NCI-H146 (cell line): ENCODE measurements at places on chromosomes 2 and 18.

DNA sequence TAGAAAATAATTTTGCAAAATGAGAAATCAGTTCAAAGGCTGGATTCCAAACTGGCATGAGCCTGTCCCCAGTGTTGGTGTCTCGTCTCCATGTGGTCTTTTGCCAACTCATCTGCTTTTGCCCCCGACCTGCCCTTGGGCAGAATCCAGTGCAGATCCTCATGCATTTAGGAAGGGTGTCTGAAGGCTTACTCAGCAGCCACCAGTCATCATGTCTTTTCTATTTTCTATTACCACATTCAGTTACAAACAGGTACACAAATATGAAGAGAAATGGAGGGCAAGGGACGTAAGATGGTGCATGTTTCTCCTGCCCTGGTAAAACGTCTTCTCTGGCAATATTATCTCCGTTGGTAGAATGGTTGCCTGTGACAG lies 43.5 kb downstream of the E2F6 start:
- no peak for DNase-seq

DNA sequence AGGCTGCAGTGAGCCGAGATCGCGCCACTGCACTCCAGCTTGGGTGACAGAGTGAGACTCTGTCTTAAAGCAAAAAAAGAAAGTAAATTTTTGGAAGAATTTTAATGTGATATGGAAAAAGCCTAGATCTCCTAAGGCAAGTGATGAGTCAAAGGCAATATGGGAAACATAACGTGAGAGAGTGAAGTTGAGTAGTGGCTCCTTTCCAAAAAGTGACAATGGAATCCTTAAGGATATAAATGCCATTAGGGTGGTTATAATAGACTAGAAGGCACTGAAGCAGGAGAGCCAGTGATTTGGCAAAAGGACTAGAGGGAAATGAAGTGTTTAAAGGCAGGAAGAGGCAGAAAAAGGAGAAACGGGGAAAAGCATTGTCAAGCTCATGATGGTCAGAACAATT lies 25.6 kb downstream of the ARHGAP28 start:
- DNase-seq: no peak

DNA sequence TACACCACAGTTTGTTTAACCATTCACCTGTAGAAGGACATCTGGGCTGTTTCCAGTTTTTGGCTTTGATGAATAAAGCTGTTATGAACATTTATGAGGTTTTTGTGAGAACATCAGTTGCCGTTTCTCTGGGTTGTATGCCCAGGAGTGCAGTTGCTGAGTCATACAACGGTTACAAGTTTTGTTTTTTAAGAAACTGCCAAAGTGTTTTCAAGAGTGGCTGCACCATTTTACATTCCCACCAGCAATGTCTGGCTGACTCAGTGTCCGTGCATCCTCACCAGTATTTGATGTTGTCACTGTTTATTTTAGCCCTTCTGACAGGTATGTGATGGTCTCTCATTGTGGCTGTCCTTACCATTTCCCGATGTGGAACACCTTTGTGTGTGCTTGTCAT lies 48.0 kb upstream of the GPR17 start:
- DNase-seq: no peak

- DNase-seq: no peak
Observed at GRCh38 chr2:166335284-166335683, 40.5 kb downstream of the SCN9A start.

- DNase-seq: no peak
Observed at GRCh38 chr2:205642599-205643356, 39.5 kb upstream of the NRP2 start.

- no peak for DNase-seq
Observed at GRCh38 chr2:40315683-40316082, 136.2 kb downstream of the SLC8A1 start.

DNA sequence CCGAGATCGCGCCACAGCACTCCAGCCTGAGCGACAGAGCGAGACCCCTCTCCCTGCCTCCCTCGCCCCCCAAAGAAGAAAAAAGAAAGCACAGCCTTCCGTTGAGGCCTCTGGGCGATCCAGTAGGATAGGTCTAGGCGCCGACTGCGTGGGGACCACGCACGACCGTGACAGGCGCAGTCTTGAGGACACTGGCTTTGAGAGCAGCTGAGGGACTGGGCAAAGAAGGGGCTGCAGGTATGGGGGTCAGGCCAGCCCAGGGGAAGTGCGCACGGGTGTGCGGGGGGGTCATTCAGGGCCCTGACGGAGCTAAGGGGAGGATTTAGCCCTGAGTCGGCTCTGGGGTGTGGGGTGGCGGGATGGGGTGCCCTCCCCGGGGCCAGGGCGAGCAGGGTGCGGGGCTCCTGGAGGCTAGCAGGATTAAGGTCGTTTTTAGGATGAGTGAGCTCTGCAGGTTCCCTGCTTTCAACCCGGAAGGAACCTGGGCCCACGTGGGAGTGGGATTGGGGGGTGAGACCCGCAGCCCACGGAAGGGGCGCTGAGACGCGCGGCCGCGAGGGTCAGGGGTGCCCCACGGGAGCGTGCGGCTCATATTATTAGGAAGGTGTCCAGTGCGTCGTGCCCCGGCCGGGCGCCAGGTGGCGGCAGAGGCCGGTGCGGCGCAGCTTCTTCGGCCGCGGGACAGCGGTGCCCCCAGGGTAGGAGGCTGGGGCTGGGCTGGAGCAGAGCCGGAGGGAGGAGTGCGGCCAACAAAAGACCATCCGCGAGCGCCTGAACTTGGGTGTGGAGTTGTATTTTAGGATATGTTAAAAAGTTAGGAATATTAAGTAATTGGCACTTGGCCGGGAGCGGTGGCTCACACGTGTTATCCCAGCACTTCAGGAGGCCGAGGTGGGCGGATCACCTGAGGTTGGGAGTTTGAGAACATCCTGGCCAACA lies 20.5 kb upstream of the ZNF236 start:
- peak; percentile 73 for DNase-seq

- no peak for DNase-seq
Observed at GRCh38 chr2:131517106-131517831, 10.4 kb upstream of the CCDC74A start.

DNA sequence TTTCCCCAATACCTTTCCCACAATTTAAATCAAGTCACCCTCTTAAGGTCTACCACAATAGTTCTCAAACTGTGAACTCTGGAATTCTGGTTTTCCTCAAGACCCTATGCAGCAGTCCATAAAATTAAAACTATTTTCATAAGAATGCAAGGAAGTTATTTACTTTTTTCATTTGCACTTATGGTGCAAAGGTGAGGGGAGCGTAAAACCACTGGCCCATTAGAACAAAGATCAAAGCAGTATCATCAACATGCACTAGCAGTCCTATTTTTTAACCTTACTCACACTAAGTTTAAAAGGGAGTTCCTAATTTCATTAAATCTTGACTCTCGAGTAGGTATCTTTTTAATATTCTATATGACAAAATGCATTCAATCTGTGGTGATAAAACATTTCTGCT lies 85.3 kb downstream of the MEMO1 start:
- no peak for DNase-seq

- DNase-seq: no peak
Observed at GRCh38 chr2:134623046-134623445, 95.8 kb downstream of the TMEM163 start.

GRCh38 chr2:84870306-84870705 lies 10.6 kb downstream of the TRABD2A start:
- no peak for DNase-seq

- DNase-seq: peak; percentile 23
Observed at GRCh38 chr18:51137026-51137729, 60.3 kb downstream of the MEX3C start.

DNA sequence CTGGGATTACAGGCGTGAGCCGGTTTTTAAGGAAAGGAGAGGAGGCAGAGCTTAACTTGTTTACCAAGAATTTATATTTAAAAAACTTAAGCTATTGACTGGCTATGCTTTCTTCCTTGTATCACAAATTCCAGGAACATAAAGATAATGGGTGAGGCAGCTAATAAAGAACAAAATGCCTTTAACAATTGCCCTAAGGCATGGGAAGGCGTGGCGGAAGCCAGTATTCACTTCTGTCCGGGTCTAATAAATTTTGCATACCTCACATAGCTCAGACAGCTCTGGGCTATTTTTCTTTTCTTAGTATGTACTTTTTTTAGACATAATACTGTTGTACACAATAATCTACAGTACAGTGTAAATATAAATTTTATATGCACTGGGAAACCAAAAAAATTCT lies 1.0 kb upstream of the LDAH start:
- no peak for DNase-seq

GRCh38 chr2:113080134-113080533 lies 12.4 kb downstream of the IL1F10 start:
- no peak for DNase-seq

- DNase-seq: no peak
Observed at GRCh38 chr2:12730265-12730664, 13.5 kb downstream of the TRIB2 start.

DNA sequence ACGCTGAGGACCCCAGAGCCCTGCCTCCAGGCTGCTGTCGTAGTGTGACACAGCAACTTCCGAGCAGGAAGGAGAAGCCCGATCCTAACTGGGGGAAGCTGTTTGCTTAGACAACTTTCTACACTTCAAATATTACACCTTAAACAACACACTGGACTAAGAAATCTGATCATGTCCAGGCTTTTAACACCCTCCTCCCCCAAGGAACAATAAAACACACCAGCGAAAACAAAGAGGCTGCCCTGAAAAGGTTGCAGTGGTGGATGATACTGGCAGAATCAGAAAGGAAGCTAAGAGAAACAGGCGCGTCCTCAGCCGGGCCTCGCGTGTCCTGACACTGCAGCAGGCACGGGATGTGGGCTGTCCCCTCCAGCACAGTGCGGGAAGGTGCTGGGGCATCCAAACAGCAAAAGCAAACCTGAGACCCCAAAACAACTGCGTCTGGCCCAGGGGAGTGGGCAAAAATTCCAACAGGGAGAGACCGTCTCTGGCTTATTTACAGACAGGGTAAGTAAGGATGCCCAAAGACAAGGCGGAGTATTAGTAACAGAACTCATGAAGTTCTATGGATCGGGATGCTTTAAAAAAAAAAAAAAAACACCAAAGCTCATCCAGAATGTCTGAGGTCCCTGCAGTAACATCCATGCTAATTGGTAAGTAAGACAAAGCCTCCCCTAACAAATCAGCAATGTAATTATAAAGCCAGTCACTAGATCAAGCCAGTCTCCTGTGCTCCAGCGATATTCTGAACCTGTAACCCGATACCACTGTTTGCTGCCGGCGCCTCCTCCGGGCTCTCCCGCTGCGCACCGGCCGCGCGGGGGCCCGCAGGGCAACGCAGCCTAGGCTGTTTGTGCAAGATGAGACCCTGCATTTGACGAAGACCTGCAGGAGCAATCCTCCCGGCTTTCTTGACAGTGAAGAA lies 9.0 kb downstream of the SERTAD2 start:
- DNase-seq: peak; percentile 79

- peak; percentile 85 for DNase-seq
Observed at GRCh38 chr2:96957244-96957643, 29.1 kb downstream of the FAM178B start.

DNA sequence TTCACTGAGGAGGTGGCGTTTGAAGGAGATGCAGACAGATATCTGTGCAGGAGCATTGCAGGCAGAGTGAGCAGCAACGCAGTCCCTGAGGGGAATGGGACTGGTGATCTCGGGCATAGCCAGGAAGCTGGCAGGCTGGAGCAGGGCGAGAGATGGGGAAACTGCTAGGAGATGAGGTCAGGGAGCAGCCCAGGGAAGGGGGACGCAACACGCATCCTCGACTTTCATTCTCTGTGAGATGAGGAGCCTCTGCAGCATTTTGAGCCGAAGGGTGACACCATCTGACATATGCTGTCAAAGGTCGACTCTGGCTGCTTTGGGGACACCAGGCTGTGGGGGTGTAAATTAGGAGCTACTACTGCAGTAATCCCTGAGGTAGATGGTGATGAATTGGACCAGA lies 4.3 kb upstream of the CHRNA1 start:
- no peak for DNase-seq

DNA sequence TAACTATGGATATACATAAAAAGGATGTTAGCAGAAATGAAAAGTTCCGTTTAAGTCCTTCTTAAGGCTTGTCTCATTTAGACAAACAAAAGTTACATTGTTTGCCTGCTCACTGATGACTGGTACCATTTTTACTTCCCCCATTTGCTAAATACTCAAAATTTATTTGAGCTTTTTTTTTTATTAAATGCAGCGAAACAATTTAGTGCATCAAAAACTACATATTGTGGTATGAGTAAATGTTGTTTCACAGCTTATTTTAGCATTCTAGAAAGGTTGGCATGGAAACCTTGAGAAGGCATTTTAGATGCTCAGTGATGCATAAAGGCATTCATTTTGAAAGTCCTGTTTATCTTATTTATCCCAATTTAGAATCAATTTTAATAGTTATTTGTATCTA lies 100.0 kb downstream of the MAP2 start:
- no peak for DNase-seq

DNA sequence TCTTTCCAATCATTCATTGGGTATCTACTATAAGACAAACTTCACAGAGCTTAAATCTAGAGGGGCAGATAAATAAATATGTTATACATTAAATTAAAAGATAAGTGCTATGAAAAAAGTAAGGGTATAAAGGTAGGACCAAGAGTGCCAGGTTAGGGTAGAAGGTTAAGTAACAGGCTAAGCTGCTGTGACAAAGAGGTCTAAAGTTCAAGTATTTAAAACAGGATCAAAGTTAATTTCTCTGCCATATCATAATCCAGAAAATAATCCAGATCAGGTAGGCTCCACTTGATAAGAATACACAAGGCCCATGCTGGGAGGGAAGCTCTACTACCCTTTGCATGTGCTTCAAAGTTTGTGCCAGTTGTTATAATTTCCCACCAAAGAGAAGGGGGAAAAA lies 115.6 kb downstream of the DYM start:
- no peak for DNase-seq

DNA sequence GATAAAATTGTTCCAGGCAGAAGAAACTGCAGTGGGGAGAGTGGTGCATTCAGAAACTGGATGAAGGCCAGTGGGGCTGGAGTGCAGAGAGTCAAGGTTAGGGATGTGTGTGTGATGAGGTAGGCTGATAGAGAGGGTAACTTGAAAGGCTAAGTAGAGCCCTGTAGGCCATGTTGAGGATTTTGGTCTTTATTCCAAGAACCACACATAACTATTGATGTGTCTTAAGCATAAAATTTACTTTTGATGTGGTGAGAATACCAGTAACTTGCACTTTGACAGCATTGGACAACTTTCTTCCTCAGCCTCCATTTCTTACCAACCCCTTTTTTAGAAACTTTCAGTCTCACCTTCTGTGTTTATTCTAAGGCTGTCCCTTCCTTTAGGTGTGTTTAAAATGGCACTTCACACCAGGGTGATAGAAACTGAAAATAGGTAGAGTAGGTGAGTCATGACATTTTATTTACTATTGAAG lies 22.6 kb downstream of the MTX2 start:
- DNase-seq: no peak
